Activated CD8-positive, alpha-beta T cell treated with anti-CD3 and anti-CD28 coated beads, Interleukin-2, amount 10 ng/mL, durations not matched to agents 7 days and 5 days (primary cell): ENCODE measurements at places on chromosomes 13 and 19.

GRCh38 chr19:48469934-48470680 is 938 bp downstream of the CYTH2 start:
- DNase-seq, result no peak

DNA sequence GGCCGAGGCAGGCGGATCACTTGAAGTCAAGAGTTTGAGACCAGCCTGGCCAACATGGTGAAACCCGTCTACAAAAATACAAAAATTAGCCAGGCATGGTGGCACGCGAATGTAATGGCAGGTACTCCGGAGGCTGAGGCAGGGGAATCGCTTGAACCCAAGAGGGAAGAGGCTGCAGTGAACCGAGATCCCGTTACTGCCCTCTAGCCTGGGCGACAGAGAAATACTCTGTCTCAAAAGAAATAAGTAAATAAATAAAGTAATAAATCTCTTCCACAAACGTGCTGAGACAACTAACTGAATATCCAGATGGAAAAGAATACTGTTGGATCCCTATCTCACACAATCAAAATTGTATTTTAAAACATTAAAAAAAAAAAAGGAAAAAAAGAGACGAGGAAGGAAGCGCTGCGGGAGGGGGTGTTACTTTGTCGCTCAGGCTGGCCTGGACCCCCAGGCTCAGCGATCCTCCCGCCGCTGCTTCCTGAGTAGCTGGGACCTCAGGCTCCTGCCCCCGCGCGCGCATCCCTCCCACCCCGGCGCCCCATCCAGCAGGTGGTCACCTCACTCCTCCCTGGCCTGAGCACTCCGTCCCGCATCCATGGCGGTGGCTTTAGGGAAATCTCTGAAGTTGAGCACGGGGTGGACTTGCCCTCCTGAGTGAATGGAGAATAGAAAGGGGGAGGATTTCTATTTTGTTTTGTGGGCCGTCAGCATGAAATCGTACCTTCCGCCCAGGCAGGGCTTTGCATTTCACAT is 628 bp upstream of the ZNF813 start:
- no peak for DNase-seq

DNA sequence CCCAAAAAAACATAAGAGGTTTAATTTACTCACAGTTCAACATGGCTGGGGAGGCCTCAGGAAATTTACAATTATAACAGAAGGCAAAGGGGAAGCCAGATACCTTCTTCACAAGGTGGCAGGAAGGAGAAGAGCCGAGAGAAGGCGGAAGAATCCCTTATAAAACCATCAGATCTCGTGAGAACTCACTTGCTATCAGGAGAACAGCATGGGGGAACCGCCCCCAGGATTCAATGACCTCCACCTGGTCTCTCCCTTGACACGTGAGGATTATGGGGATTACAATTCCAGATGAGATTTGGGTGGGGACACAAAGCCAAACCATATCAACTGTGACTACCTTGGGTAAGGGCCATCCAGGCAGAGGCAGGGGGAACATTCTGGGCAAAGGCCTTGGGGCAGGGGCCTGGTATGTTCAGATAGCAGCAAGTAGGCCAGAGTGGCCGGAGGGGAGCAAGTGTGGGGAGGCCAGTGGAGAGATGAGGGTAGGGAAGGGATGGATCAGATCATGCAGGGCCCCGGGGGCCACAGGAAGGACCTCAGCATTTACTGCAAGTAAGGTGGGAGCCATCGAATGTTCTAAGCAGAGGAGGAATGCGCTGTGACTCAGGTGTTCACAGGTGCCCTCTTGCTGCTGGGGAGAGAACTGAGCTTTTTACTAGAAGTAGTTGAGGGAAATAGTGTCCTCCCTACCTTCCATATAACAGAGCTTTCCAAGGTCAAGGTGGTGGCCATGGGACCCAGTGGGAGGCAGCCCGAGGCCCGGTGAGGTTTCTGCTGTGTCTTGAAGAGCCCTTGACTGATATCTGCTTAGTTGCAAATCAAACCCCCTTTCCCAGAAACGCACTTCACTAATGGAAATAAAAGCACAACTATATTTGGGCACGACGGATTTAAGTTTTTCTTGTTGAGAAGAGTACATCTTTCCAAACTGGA is 18.0 kb downstream of the RAB3D start:
- DNase-seq, result no peak

DNA sequence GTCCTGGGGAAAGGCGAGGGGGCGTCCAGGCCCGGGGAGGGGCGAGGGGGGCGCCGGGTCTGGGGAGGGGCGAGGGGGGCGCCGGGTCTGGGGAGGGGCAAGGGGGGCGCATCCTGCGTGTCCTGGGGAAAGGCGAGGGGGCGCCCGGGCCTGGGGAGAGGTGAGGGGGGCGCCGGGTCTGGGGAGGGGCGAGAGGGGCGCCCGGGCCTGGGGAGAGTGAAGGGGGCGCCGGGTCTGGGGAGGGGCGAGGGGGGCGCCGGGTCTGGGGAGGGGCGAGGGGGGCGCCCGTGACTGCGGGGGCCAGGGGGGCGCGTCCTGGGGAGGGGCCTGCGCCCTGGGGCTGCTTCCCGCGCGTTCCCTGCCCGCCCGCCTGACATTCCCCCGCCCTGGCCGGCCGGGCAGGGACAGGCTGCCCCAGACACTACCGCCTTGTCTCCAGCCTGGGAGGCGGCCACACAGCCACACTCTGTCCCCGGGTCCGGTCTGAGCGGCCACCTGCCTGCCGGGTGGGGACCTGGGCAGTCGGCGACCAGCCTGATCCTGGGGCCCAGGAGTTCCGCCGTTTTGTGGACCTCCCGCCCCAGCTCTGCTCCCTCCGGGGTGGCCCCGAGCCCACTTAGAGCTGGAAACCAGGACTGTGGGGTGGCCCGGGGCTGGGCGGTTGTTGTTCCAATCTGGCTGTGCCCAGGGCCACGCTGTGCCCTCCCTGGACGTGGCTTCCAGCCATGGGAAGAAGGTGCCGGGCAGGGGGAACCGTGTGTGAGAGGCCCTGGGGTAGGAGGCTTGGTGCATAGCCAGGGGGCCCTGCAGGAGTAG is 11.8 kb downstream of the PALM start:
- DNase-seq, result no peak

DNA sequence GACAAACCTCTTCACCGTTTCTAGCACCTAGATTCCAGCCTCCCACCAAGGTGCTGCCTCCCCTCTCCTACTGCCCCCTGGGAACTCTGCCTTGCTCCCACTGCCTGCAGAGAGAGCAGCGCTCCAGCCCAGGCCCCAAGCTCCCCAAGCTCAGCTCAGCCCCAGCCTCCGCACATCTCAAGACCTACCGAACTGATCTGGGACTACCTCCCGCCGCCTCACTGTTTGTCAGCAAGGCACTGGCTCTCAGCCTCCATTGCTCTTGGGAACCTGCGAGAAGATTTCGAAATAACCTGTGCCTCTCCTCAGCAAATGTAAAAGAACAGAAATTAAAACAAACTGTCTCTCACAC is 92.4 kb upstream of the GPR183 start:
- DNase-seq, result no peak

GRCh38 chr19:1503925-1504773 is 8.7 kb downstream of the ADAMTSL5 start:
- no peak for DNase-seq

DNA sequence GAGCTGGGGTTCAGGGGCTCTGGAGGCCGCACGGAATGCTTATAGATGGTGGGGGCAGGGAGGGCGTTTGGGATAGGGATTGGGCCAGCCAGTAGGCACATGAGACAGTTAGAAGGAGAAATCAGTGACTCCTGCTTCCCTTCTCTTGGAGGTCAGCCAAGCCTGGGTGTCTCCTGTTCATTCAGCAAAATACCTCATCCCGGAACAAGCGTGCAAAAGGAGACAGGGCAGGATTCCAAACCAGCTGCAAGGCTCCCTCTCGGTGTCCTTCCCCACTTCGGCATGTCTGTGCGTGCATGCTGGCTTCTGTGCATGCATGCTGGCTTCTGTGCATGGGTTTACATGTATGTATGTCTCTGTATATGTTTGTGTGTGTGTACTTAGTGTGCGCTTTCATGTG is 37.3 kb upstream of the PEPD start:
- DNase-seq, result no peak

DNA sequence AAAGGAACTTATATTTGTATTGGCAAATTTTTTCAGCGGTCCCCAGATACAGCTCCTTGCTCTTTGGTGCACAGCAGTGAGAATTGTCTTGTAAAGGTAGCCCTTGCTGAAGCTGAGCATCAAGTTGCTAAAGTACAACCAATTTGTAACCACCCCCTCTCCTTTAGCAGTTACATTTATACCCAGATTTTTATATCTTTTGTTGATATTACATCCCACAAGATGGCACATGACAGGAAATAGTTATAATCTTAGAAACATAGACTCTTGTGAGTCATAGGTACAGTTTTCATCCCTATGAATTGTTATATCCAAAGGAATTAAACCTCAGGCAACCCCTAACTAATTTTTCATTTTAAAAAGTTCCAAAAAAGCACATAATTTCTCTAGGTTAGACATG is 523.0 kb upstream of the SLITRK1 start:
- no peak for DNase-seq

GRCh38 chr19:28067882-28068281 is 1145.1 kb downstream of the UQCRFS1 start:
- no peak for DNase-seq

DNA sequence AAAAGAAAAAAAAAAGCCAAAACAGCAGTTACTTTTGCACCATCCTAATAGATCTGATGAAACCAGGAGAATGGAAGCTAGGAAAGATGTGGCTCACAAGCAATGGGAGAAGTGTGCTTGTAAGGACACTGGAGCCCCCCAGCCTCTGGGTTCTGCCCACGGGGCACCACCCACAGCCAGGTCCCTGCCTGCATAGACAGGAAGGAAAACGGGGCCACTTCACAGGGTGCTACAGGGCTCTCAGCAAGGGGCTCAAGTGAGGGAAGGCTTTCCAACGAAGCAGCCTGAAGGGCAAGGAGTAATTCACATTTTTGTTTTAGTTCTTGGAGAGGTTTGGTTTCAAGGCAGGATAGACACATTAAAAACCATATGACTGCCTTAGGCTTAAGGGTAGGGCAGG is 42.7 kb downstream of the BRD4 start:
- DNase-seq, result no peak

- no peak for DNase-seq
Observed at GRCh38 chr13:33730619-33731018, 87.3 kb upstream of the RFC3 start.

DNA sequence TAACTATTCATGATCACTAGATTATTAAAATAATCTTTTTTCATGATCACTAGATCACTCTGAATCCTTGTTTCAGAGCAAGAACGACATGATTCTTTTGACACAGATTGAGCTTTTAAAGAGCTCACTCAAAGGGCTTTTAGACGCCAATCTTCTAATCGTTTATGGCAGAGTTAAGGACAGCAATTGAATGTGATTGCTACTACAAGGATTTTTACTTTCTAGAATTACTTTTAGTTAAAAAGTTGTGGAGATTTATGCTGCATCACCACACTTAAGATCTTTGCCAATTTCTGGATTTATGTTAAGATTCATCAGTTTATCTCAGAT is 1.3 kb downstream of the EXOSC8 start:
- no peak for DNase-seq

DNA sequence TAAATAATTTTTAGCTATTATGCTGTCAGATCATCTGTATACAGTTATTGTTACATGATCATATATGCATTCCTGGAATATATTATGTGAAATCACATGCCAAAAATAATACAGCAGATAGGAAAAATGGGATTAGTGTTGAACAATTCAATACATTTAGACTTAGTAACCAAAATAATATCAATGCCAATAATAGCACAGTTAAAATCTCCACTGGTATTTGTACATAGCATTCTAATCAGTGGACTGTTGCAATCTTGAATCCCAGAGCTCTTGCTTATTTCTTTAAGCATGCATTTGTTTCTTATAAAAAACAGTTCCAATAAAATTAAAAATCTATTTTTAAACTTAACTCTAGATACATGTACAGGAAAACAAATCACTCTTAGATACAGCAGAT is 2772.2 kb downstream of the PCDH9 start:
- no peak for DNase-seq

- no peak for DNase-seq
Observed at GRCh38 chr13:56187331-56187730, 953.4 kb upstream of the PRR20A start.

DNA sequence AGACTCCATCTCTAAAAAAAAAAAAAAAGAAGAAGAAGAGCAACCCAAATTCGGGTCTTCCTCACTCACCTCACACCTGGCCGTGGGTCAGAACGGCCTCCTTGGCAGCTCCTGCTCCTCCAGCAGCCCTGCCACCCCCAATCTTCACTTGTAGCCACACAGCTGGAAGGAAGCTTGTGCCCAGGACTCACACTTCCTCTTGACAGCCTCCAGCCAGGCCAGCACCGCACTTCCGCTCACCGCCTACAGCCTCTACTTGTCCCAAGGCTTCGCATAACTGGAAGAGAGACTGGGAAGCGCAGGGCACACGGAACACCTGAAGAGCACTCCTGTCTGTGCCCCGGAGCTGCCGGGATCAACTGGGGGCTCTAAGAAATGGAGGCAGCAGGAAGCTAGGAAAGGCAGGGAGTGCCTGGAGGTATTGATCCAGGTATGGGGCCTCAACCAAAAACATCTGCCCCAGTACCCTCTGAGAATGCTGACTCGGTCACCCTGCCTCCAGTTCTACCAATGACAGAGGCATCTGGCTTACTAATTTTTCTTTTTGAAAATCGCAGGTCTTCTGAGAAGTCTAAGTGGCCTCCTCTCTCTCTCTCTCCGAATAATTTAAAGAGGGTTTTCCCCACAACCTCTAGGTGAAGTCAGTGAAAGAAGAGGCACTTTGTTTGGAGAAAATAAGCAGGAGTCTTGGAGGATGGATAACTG is 31.1 kb upstream of the ATP12A start:
- no peak for DNase-seq

- no peak for DNase-seq
Observed at GRCh38 chr13:74289107-74289506, 154.9 kb upstream of the KLF12 start.

GRCh38 chr19:11205939-11206570 is 8.7 kb upstream of the KANK2 start:
- no peak for DNase-seq

- no peak for DNase-seq
Observed at GRCh38 chr13:65057986-65058385, 2172.2 kb downstream of the PCDH9 start.

GRCh38 chr13:114324334-114324733 is 10.0 kb downstream of the CHAMP1 start:
- DNase-seq, result no peak

DNA sequence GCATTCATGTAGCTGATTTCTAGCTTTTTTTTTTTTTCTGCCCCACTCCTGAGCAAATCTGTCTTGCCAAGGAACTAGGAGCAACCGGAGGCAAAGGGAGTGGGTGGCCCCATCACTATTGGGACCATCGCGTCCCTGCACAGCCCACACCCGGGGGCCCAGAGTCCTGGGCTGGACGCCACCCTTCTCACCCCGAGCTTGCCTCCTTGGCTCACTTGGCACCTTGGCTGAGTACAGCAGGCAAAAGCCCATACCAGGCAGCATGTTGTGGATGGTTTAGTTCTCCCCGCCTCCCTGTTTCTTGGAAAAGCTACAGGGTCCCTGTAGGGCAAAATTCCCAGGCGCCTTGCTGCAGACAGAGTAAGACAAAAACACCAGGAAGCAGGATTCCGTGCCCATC is 13.7 kb downstream of the SMIM24 start:
- no peak for DNase-seq

GRCh38 chr19:1166872-1167573 is 7.0 kb downstream of the SBNO2 start:
- no peak for DNase-seq

GRCh38 chr19:28372576-28373247 is 840.2 kb downstream of the UQCRFS1 start:
- no peak for DNase-seq
